ENCODE measurements at places on chromosomes 12 and 14.
A peak's percentile ranks its signal among the peaks of the same experiment; 100 is the strongest.

DNA sequence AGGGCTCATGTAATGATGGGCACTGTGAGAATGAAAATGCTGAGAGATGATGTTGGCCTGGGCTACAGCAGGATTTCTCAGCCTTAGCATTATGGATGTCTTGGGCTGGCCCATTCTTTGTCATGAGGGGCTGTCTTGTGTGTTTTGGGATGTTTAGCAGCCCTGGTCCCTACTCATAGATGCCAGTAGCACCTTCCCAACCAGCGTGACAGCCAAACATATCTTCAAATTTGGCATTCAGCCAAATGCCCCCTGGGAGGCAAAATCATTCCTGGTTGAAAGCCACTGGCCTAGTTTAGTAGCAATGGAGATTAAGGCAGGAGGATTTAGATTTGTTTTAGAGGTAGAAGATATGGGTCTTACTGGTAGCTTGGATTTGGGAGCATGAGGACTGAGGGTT lies 26.6 kb downstream of the UBE3B start:
- H3K27me3 ChIP-seq, result no peaks in the 10 kb centered on the region
- no peak for DNase-seq
- H3K4me1 ChIP-seq, result no peaks in the 10 kb centered on the region
- no peak overlapping the region for H3K4me3 ChIP-seq

DNA sequence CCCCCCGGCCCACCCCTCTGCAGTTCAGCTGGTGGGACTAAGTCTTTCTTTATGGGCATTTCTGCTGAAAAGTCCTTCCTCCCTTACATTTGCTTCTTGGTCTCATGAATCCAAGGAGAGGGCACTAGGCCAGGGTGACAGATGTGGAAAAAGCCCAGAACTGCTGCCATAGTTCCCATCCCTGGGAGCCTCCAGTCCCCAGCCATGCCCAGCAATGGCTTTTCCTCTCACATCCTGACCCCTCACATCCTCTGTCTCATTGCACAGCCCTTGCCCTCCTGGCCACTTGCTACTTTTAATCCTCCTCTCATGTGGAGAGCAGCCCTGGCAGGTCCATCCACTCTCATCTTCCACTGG lies 122.5 kb downstream of the ZFP36L1 start:
- H3K27ac ChIP-seq, result no peak overlapping the region
- no peak for DNase-seq
- H3K4me1 ChIP-seq, result peaks cover 3% of the 10 kb centered on the region
- no peak overlapping the region for H3K4me3 ChIP-seq
- H3K27me3 ChIP-seq, result no peaks in the 10 kb centered on the region

- H3K4me1 ChIP-seq, result no peaks in the 10 kb centered on the region
- H3K27me3 ChIP-seq, result no peaks in the 10 kb centered on the region
- H3K36me3 ChIP-seq, result no peaks in the 10 kb centered on the region
- DNase-seq, result no peak
- no peak overlapping the region for H3K27ac ChIP-seq
- no peak overlapping the region for H3K4me3 ChIP-seq
Observed at GRCh38 chr12:95395696-95396095, 78.3 kb upstream of the METAP2 start.

- H3K4me3 ChIP-seq, result no peak overlapping the region
- H3K27ac ChIP-seq, result no peak overlapping the region
- DNase-seq, result no peak
- no peaks in the 10 kb centered on the region for H3K27me3 ChIP-seq
- no peaks in the 10 kb centered on the region for H3K36me3 ChIP-seq
Observed at GRCh38 chr14:68076451-68076850, 256.9 kb downstream of the RAD51B start.

DNA sequence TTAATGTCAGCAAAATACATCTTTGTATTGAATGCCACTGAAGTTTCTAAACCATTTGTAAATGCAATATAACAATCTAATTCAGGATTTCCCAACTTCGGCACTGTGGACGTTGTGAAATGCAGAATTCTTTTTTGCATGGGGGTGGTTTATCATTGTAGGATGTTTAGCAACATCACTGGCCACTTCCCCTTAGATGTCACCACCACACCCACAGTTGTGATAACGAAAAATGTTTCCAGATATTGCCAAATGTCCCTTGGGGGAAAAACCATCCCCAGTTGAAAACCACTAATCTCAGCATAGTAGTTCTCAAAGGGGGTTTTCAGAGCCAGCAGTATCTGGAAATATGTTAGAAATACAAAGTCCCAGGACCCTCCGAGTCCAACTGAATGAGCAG lies 203.3 kb downstream of the NAV3 start:
- H3K27ac ChIP-seq, result no peak overlapping the region
- no peak overlapping the region for H3K4me3 ChIP-seq
- no peak for DNase-seq

DNA sequence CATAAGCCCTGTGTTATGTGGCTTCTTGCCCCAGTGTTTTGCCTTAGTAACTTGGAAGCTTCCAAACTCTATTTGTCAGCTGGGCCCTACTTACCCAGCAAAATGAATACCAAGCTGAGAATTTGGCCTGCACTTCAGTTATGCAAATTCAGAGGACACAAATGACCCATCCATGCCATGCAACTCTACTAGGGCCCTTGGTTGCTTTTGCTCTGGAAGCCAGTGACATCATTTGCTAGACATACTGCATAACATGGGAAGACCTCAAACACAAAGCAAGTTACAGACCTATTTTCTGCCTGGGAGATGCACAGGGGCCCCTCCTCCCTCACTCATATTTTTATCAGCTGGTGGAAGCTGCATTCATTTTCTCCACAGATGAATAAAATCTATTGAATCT lies 90.2 kb upstream of the PPM1H start:
- H3K27ac ChIP-seq, result no peak overlapping the region
- no peaks in the 10 kb centered on the region for H3K27me3 ChIP-seq
- no peaks in the 10 kb centered on the region for H3K4me1 ChIP-seq
- no peaks in the 10 kb centered on the region for H3K36me3 ChIP-seq
- DNase-seq, result no peak
- no peak overlapping the region for H3K4me3 ChIP-seq

- H3K27ac ChIP-seq, result no peak overlapping the region
- no peak for DNase-seq
- H3K36me3 ChIP-seq, result no peaks in the 10 kb centered on the region
- H3K4me1 ChIP-seq, result peaks cover 59% of the 10 kb centered on the region
Observed at GRCh38 chr12:66197495-66197921, 8.5 kb downstream of the IRAK3 start.

DNA sequence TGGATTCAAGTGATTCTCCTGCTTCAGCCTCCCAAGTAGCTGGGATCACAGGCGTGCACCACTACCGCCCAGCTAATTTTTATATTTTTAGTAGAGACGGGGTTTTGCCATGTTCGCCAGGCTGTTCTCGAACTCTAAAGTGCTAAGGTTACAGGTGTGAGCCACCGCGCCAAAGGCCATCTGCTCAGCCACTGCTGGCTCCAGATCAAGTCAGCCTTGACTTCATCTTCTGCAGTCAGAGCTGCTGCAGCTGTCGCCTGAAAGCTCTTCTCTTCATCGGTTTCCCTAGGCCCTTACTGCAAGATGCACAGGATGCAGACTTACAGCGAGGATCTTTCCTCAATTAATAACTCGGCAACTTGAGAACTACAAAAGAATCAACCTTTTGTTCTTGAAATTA lies 66.8 kb downstream of the CLIP1 start:
- no peak overlapping the region for H3K4me3 ChIP-seq
- H3K4me1 ChIP-seq, result peaks cover 7% of the 10 kb centered on the region
- H3K27ac ChIP-seq, result no peak overlapping the region
- no peak for DNase-seq
- peaks cover 86% of the 10 kb centered on the region for H3K36me3 ChIP-seq

DNA sequence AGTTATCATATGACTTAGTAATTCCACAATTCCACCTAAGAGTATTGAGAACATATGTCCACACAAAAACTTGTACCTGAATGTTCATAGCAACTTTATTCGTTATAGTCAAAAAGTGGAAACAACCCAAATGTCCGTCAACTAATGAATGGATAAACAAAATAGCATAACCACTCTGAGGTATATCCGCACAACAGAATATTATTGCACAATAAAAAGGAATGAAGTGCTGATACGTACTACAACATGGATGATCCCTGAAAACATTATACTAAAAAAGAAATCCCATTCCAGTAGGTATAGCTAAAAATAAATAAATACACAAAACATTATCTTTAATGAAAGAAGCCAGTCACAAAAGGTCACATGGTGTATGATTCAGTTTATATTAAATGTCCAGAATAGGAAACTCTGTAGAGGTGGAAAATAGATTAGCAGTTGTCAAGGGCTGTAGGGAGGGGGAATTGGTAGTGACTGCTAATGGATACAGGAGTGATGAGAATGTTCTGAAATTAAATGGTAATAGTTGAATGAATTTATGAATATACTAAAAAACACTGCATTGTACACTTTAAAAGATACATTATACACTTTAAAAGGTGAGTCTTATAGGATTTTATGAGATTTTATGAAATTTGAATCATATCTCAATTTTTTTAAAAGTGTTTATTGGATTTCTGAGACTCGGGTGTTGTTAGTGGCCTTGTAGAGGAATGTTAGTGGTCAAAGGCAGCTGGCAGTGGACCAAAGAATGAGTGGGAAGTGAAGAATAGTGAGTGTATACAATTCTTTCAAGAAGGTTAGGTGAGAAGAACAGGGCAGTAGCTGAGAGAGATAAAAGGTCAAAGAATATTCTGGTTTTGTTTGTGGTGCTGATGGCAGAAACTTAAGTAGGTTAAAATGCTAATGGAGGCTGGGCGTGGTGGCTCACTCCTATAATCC lies 36.3 kb upstream of the BAZ1A start:
- no peaks in the 10 kb centered on the region for H3K27me3 ChIP-seq
- no peak for DNase-seq
- peaks cover 11% of the 10 kb centered on the region for H3K4me1 ChIP-seq
- H3K27ac ChIP-seq, result no peak overlapping the region
- no peak overlapping the region for H3K4me3 ChIP-seq

DNA sequence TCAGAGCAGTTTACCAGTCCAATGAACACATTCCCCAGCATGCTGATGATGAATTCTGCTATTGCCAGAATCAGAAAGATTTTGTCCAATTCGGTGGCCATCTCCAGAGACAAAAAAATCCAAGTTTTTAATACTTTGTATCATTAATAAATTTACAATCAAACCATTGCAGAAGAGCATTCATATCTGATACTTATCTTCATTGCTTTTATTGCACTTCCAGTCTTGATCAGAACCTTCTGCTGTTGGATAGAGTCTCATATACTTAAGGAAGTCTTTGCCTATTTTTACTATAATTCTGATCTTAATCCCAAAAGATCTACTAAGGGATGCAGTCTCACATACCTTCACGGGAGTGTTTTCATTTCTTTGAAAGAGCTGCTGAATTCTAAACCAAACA lies at the start of gene TAS2R42:
Gene TAS2R42 (minus strand): TSS at position 101 of the 400 bp plus-strand sequence. CDS start 0 bp downstream, at position 101.
- no peaks in the 10 kb centered on the region for H3K36me3 ChIP-seq
- H3K4me3 ChIP-seq, result no peak within 1 kb of the TSS
- H3K4me1 ChIP-seq, result no peaks in the 10 kb centered on the region

DNA sequence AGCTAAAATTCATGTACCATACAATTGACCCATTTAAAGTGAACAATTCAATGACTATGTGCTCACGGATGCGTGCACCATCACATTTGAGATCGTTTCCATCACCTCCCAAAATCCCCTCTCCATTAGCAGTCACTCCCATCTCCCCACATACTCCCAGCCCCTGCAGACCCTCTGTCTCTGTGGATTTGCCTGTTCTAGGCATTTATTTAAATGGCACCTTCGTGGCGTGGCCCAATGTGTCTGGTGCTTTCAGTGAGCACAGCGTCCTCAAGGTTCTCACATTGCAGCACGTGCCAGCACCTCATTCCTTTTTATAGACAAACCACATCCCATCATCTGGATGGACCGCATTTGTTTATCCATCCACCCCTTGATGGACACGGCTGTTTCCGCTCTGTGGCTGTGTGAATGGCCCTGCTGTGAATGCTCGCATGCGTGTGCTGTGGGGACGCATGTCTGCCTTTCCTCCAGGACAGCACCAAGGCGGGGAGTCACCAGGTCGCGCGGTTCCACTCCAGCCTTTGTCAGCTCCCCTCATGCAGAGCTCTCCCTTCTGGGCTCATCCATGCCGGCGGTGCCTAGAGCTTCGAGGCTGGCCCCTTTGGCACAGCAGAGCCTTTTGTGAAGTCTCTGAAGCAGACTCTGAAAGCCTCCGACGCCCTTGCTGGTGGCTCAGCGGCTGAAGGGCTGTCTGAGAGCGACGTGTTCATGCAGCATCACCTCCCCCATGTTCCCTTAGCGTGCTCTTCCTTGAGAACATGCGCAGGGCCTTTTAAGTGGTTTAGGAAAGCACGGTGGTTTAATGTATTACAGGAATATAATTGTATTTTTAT lies 184.4 kb downstream of the KIF26A start:
- peak; percentile 70 for DNase-seq
- H3K36me3 ChIP-seq, result no peaks in the 10 kb centered on the region
- H3K4me1 ChIP-seq, result no peaks in the 10 kb centered on the region

GRCh38 chr12:30546121-30546520 lies 149.5 kb downstream of the IPO8 start:
- no peaks in the 10 kb centered on the region for H3K36me3 ChIP-seq
- no peak overlapping the region for H3K4me3 ChIP-seq
- H3K27me3 ChIP-seq, result no peaks in the 10 kb centered on the region
- H3K27ac ChIP-seq, result no peak overlapping the region
- no peak for DNase-seq

DNA sequence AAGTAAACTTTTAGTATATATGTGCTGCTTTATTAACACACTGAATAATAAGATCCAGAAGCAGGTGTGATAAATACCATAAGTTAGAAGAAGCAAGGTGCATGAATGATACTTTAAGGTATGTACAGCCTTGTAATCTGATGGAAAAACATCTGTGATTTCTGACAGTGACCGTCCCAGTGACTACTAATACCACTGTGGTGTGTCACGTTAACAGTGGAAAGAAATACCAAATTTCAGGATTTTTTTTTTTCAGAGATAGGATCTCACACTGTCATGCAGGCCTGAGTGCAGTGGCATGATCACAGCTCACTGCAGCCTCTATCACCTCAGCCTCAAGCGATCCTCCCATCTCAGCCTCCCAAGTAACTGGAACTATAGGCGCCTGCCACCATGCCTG lies 21.5 kb downstream of the SDS start:
- H3K27me3 ChIP-seq, result no peaks in the 10 kb centered on the region
- H3K4me1 ChIP-seq, result no peaks in the 10 kb centered on the region
- peaks cover 35% of the 10 kb centered on the region for H3K36me3 ChIP-seq
- H3K4me3 ChIP-seq, result no peak overlapping the region
- H3K27ac ChIP-seq, result no peak overlapping the region

All from spleen (tissue), 13 donors.